HepG2 (cell line): ENCODE measurements at places on chromosomes 4 and X.

- DNase-seq, result no peak
Measured at GRCh38 chr4:158778712-158779111, 9.9 kb downstream of the FNIP2 start.

- DNase-seq, result no peak
Measured at GRCh38 chr4:83558059-83558653, 22.2 kb downstream of the GPAT3 start.

DNA sequence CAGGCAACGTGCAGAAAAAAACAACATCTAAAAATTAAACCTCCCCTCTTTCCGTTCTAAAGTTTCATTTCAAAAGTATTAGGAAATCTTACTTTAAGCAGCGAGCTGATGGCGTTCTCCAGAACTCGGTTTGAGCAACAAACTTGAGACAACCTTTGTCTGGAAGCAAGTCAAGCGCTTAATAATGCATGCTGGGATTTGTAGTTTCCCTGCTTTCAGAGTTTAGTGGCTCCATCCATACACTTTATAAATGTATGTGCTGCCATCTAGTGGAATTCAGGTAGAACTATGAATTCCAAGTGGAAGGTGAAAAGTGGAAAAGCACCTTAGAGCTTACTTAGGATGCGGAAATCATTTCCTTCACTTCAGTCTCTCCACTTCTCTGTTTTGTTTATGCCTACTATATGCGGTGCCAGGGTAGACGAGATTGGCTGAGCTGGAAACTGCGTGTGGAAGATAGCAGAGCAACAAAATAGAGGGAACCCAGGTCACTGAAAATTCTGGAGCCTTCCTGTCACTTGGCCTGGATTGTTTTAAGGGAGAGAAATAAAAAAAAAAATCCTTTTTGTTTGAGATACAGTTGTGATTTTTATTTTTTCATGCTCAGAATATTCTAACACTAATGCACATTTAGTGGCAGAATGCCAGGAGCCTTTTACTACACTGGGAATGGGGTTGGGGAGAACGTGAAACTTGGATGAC lies at the start of gene BDH2:
TSS of gene BDH2 (minus strand) at position 144 of the 702 bp plus-strand sequence. CDS start 3,580 bp downstream, outside the sequence.
- peak; percentile 85 for DNase-seq

DNA sequence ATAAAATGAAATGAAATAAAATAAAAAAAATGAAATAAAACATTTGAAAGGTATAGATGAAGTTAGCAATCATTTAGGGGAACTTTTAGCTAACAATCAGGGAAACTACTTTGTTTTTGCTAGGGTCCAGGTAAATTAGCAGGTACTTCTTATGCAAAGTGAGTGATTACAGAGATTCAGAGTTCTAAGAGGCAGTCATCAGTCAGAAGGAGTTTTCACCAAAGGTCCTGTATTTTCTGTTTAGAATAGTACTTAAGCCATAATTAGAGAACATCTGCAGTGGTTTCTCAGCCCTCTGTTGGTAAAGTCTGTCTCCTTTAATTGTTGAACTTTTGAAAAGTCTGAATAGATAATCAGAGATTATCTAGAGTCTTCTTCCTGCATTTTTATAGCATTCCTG lies 50.6 kb downstream of the STIM2 start:
- no peak for DNase-seq

DNA sequence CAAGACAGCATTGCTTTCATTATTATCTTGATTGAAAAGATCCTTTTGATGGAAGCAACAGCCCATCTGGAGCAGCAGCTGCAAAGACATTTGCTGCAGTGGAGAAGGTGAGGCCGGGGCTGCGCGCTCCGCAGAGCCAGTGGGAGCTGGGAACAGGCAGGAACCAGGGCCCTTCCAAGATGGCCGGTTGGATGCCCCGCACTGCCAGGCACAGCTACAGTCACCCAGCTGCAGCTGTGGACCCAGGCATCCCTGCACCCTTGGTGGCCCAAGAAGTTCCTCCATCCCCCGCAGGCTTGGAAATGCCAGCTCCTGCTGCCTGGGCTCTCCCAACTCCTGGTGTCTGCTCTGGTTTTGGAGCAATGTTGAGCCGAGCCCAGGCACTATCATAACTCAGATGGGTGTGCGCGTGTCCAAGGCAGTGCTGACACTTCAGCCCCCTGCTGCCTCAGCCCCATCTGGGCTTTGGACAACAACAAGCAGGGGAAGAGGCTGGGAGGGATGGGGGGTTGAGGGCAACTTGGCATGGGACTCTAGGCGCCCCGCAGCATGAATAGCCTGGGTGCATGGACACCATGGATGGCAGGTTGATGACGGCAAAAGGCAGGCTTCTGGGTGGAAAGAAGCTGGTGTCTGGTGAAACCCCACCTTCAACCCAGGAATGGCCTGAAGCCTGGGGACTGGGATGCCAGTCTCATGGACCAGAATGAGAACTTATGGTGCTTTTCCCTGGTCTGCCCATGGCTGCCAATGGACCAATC lies 371.8 kb downstream of the FSTL5 start:
- DNase-seq, result no peak

- no peak for DNase-seq
Measured at GRCh38 chr4:140944572-140944971, 188.4 kb upstream of the TBC1D9 start.

GRCh38 chrX:46630141-46630540 lies 56.6 kb downstream of the CHST7 start:
- DNase-seq, result no peak

GRCh38 chr4:181194096-181194495 lies 1049.1 kb upstream of the TENM3 start:
- no peak for DNase-seq

- DNase-seq, result no peak
Measured at GRCh38 chrX:136185401-136186022, 38.2 kb downstream of the FHL1 start.

- DNase-seq, result no peak
Measured at GRCh38 chr4:76562836-76563453, 127.9 kb downstream of the SHROOM3 start.

DNA sequence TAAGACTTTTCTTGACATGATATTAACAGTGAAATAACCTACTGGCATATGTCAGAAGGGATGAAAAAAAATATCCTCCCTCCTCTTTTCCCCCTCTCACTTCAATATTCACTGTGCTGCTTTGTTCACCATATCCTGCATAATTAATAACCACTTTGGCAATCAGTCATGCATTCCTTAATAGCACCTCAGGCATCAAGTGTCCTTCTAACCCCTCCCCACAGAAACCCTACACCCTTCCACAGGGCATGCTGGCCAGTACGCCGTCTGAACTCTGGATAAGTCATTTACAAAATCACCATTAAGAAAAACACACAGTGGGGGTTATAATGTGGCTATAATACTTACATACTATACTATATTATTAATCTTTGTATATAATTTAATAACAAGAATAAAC lies 165.9 kb downstream of the PDGFC start:
- no peak for DNase-seq

- no peak for DNase-seq
Measured at GRCh38 chrX:39739585-39739984, 358.2 kb downstream of the BCOR start.

- no peak for DNase-seq
Measured at GRCh38 chr4:175824076-175824475, 12.0 kb upstream of the GPM6A start.

GRCh38 chr4:86841309-86841708 lies 7.9 kb downstream of the SLC10A6 start:
- no peak for DNase-seq

DNA sequence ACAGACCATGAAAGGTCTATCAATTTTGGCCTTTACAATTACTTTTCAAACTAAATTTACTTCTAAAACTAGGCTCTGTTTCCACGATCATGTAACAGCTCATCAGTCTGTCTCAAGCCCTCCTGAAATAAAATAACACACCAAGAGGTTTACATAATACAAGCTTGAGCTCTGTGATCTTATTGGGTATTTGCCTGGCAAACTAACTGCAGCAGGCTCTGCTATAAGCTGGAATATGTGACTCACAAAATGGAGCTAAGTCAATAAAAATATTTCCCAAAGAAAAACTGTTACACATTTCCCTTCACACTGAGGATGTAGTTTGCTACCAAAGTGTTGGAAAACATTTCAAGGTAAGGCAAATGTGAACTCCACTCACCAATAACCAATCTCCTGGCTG lies 94.7 kb upstream of the GPM6B start:
- no peak for DNase-seq

DNA sequence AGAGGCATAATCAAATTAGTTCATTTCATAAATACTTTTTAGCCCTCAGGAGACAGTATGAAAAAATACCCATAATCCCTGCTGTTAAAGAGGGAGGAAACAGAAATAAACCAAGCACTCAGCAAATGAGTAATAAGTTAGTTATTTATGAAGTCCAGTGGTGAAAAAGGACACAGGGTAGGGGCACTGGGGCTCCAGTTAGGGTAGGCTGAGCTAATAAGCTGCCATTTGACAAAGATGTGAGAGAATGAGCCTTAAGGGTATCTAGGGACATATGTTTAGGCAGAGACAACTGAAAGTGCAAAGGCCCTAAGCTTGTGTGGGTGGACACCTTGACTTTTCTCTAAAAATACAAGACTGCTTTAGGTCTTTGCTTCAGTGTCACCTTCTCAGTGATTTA lies 94.4 kb downstream of the IL15 start:
- no peak for DNase-seq

- DNase-seq, result peak; percentile 6
Measured at GRCh38 chr4:21507439-21507838, 441.1 kb downstream of the KCNIP4 start.

DNA sequence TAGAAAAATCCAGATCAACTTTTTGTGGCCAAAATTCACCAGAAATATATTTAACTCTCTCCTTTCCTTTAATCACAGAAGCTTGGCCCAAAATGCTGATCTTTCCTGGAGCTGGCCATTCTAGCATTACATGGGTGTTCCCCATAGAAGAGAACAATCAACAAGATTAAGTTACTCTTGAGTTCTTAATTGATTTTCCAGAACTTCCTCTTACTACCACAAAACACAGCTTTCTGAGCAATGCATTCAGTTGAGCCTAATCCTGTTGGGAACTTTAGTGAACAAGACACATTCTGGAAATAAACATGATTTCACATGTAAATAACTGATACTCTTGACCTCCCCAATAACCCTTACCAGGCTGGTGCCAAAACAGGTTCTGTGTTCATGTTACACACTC lies 45.4 kb upstream of the STIM2 start:
- no peak for DNase-seq

- no peak for DNase-seq
Measured at GRCh38 chr4:183873409-183874185, 31.5 kb upstream of the STOX2 start.

DNA sequence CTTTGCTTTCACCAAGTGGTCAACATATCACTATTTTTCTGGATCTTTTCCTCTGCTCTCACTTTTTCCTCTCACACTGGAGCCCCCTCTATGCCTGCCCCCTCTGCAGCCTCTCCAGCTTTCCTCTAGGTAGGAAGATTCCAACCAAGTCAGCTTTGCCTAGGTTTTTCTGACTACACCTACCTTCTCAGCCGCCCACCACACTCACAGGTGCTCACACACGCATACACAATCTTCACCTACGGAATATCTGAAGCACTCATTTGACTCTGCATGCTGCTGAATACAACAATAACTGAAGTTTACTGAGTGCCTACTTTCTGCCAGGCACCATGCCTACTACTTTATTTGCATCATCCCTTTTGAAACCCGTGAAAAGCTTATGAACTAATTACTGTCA lies 328.0 kb downstream of the PPP3CA start:
- DNase-seq, result no peak

DNA sequence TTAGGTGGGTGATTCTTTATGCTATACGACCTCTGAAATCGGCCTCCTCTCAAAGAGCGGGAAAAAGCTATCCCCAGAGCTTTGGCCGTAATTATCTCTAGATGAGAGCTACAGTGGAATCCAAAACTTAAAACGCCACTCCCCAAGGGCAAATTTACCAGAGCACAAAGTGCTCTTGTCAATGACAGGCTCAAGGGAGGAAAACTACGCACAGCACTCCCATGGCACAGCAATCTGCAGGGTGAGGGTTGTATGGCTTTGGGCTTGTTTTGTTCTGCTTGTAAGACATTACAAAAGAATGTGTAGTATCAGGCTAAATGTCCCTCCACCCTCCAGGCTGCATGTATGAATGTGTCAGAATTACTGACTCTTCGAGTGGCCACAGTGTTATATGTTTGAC lies 44.0 kb downstream of the ARHGEF6 start:
- no peak for DNase-seq

GRCh38 chr4:122728856-122729255 lies 3.6 kb upstream of the BBS12 start:
- no peak for DNase-seq

- no peak for DNase-seq
Measured at GRCh38 chr4:101284546-101284945, 62.8 kb downstream of the PPP3CA start.

DNA sequence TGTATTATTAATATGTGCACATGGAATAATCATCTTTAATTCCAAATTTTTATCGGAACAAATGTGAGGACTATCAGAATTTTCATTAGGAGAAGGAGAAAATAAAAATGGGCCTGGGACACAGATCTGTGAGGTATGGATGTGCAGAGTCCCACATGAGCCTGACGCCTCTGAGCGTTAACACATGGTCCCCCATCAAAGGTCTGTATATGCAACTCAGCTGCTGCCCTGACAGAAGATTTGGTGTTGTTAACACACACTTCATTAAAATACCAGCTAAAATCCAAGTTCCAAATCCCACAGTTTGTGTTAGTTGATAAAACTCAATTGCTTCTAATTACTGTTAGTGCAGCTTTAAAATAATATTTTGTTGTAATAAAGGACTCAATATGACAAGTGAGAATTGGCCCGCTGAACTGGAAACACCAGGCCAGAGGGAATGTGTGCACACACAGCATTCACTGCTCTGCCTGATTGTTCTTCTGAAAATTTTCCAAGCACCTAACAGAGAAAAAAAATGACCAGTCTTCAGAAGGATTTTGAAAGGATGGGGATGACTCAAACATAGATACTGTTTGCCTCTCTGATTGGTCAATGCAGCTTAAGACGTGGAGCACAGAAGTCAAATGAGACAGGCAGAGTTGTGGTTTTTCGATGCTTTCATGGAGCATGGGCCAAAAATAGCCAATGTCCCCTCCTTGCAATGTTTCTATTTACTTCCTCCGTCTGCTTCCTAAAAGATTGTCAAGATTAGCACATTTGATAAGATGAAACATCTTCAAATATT lies 266.6 kb downstream of the NKX6-1 start:
- DNase-seq, result no peak

GRCh38 chr4:174173360-174173759 lies 110.1 kb downstream of the FBXO8 start:
- DNase-seq, result no peak

GRCh38 chrX:17081968-17082367 lies 135.5 kb downstream of the REPS2 start:
- no peak for DNase-seq

GRCh38 chrX:19360903-19361302 lies 17.2 kb downstream of the PDHA1 start:
- DNase-seq, result no peak

- DNase-seq, result no peak
Measured at GRCh38 chr4:101065935-101066485, 281.3 kb downstream of the PPP3CA start.

GRCh38 chrX:42714981-42715700 lies 62.8 kb downstream of the PPP1R2C start:
- DNase-seq, result peak; percentile 14

GRCh38 chr4:113496698-113497097 lies 264.8 kb downstream of the CAMK2D start:
- no peak for DNase-seq
